Aorta (tissue), 5 donors: ENCODE measurements at places on chromosomes 2 and 18.

GRCh38 chr2:10930721-10931516 lies 19.2 kb downstream of the KCNF1 start:
- no peak for DNase-seq
- H3K4me3 ChIP-seq = no peak overlapping the region
- H3K27ac ChIP-seq = no peak overlapping the region
- no peaks in the 10 kb centered on the region for H3K36me3 ChIP-seq

DNA sequence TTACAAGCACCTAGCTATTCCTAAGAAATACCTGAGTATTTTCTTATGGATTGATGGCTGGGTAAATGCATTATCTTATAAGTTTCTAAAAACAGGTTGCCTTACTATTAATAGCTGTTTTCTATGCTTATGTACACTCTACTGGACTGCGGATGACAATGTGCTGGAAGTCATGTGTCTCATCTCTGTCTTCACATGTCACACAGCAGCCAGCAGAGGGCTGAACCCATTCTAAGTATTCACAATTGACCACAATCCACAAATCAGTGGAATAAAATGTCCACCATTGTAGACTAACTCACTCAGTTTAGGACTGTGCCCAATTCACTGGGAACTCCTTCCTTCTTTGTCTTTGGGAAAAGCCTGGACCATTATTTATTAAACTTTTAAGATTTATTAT lies 371.2 kb downstream of the INSIG2 start:
- H3K4me3 ChIP-seq = no peak overlapping the region
- no peaks in the 10 kb centered on the region for H3K36me3 ChIP-seq
- H3K27ac ChIP-seq = no peak overlapping the region
- H3K4me1 ChIP-seq = no peaks in the 10 kb centered on the region
- no peak for DNase-seq
- H3K27me3 ChIP-seq = no peaks in the 10 kb centered on the region

GRCh38 chr18:73848656-73849055 lies 299.0 kb downstream of the FBXO15 start:
- no peak overlapping the region for H3K4me3 ChIP-seq
- no peak overlapping the region for H3K27ac ChIP-seq
- H3K36me3 ChIP-seq = no peaks in the 10 kb centered on the region

- no peaks in the 10 kb centered on the region for H3K36me3 ChIP-seq
- no peaks in the 10 kb centered on the region for H3K27me3 ChIP-seq
- H3K4me3 ChIP-seq = no peak overlapping the region
- DNase-seq = no peak
Observed at GRCh38 chr2:9844576-9844975, 1.3 kb downstream of the TAF1B start.

- H3K4me3 ChIP-seq = no peak overlapping the region
- no peak for DNase-seq
- H3K27me3 ChIP-seq = no peaks in the 10 kb centered on the region
- no peaks in the 10 kb centered on the region for H3K4me1 ChIP-seq
- H3K36me3 ChIP-seq = no peaks in the 10 kb centered on the region
- no peak overlapping the region for H3K27ac ChIP-seq
Observed at GRCh38 chr2:117977696-117978095, 36.2 kb downstream of the CCDC93 start.

GRCh38 chr2:117170897-117171296 lies 643.6 kb upstream of the DDX18 start:
- no peak overlapping the region for H3K27ac ChIP-seq
- H3K4me3 ChIP-seq = no peak overlapping the region
- DNase-seq = no peak
- no peaks in the 10 kb centered on the region for H3K4me1 ChIP-seq
- no peaks in the 10 kb centered on the region for H3K27me3 ChIP-seq
- H3K36me3 ChIP-seq = no peaks in the 10 kb centered on the region

GRCh38 chr2:20667151-20667530 lies 197 bp downstream of the GDF7 start:
- no peak overlapping the region for H3K27ac ChIP-seq
- no peak for DNase-seq
- H3K4me3 ChIP-seq = peak overlapping the region; percentile 74
- H3K4me1 ChIP-seq = no peaks in the 10 kb centered on the region
- peaks cover 2% of the 10 kb centered on the region for H3K36me3 ChIP-seq

- H3K27me3 ChIP-seq = no peaks in the 10 kb centered on the region
- H3K4me1 ChIP-seq = no peaks in the 10 kb centered on the region
- H3K4me3 ChIP-seq = no peak overlapping the region
- no peak overlapping the region for H3K27ac ChIP-seq
Observed at GRCh38 chr2:142290931-142291330, 160.1 kb upstream of the LRP1B start.

DNA sequence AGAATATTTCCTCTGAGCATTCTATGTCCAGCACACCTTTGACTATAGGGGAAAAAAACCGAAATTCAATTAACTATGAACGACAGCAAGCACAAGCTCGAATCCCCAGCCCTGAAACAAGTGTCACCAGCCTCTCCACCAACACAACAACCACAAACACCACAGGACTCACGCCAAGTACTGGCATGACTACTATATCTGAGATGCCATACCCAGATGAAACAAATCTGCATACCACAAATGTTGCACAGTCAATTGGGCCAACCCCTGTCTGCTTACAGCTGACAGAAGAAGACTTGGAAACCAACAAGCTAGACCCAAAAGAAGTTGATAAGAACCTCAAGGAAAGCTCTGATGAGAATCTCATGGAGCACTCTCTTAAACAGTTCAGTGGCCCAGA lies 79.4 kb upstream of the FAM117B start:
- H3K4me3 ChIP-seq = no peak overlapping the region
- no peaks in the 10 kb centered on the region for H3K27me3 ChIP-seq
- H3K4me1 ChIP-seq = no peaks in the 10 kb centered on the region
- DNase-seq = no peak
- no peak overlapping the region for H3K27ac ChIP-seq

GRCh38 chr2:134952608-134953007 lies 34.0 kb downstream of the CCNT2 start:
- DNase-seq = no peak
- no peaks in the 10 kb centered on the region for H3K27me3 ChIP-seq
- peaks cover 8% of the 10 kb centered on the region for H3K36me3 ChIP-seq
- H3K4me1 ChIP-seq = no peaks in the 10 kb centered on the region

DNA sequence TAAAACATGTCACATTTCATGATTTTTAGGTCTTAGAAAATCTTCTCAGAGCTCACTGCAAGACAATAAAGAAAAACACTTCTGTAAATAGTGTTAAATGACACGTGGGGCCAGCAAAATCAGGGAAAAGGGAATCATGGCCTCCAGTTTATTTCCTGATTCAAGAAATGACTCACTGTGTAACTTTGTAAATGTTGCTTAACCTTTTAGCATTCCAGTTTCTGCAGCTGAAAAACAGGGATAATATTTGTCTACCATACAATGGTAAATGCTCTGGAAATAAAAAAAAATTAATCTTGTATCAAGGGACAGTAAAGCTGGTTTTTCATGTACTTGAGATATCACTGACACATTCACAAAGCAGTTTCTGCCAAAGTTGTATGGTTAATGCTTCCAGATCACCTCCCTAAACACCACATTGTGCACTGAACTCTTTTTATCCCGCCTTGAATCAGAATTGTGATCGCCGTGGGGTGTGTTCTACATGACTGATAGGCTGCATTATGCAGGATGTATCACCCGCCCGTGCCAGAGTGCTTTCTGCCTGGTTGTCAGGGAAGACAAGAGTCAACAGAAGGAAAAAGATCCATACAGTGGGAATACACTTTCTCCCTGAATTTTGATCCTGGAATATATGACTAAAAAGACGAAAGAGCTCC lies 238.8 kb downstream of the IKZF2 start:
- DNase-seq = no peak
- no peaks in the 10 kb centered on the region for H3K4me1 ChIP-seq
- no peak overlapping the region for H3K4me3 ChIP-seq
- H3K27me3 ChIP-seq = no peaks in the 10 kb centered on the region
- no peaks in the 10 kb centered on the region for H3K36me3 ChIP-seq

DNA sequence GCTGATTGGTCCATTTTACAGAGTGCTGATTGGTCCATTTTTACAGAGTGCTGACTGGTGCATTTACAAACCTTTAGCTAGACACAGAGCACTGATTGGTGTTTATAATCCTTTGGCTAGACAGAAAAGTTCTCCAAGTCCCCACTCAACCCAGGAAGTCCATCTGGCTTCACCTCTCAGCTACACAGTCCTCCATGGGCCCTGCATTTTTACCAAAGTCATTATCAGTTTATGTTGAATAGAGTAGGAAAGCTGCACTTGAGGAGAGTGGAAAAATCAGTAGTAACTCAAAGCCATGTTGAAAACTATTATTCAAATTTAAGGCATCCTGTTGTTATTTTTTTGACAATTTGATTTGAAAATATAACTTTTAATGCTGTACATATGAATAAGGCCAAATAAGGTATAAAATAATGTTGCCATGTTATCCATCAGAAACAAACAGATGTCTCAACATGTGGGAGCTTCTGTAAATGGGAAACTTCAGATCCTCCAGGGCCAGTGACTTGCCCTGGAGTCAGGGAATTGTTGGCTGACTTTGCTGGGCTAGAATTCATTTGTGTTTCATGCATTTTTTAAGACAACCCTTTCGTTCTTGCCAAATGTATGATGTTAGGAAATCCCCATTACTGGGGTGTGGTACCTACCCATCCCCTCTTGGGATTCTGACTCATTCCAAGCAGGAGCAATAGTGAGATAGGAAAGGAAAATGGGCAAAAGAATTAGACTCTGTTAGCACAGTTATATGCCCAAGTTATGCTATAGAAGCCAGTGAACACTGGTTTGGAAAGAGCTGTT lies 37.8 kb upstream of the CCDC195 start:
- H3K36me3 ChIP-seq = peaks cover 6% of the 10 kb centered on the region
- DNase-seq = no peak
- no peaks in the 10 kb centered on the region for H3K27me3 ChIP-seq

- H3K27me3 ChIP-seq = no peaks in the 10 kb centered on the region
- no peaks in the 10 kb centered on the region for H3K36me3 ChIP-seq
- no peak overlapping the region for H3K27ac ChIP-seq
- no peaks in the 10 kb centered on the region for H3K4me1 ChIP-seq
Observed at GRCh38 chr2:157320409-157320808, 5.2 kb downstream of the ERMN start.

GRCh38 chr18:52283927-52284326 lies 56.1 kb upstream of the DCC start:
- no peaks in the 10 kb centered on the region for H3K4me1 ChIP-seq
- DNase-seq = no peak
- no peaks in the 10 kb centered on the region for H3K27me3 ChIP-seq
- H3K27ac ChIP-seq = no peak overlapping the region
- H3K4me3 ChIP-seq = no peak overlapping the region

DNA sequence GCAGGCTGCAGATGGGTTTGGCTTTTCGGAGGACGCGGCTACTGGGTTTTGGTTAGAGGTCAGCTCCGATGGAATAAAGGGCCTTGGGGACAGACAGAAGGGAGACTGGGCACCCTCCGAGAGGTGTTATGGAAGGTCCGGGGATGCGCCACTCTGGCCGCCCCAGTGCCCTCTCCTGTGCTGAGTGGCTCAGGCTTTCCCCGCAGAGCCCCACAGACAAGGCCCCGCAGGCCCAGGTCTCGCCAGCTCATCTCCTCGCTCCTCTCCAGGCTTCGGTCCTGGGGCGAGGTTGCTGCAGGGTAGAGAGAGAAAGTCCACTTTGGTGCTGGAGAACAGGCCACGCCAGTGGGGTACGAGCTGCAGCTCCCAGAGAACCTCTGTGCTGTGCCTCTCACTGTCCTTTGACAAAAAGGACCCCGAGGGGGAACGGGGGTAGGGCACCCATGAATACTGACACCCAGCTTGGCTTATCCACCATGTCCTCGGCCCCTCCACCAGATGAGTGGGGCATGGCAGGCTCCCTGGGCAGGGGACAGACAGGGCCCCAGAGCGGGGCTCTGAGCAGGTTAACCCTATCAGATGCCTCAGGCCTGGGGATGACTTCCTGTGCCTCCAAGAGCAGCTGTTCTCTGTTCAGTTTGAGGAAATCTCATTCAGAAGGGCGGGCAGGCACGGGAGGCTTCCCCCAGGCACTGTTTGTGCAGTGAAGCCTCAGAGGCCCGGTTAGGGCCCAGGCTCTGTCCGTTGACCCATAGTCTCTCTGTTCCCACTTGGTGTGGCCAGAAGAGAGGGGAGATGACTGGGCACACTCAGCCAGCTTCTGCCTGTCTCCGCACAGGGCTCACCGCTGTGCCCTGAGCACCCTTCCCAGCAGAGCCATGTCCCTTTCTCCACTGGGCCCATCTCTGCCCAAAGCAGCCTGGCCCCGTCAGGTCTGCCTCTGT lies 15.7 kb upstream of the CNNM3 start:
- no peaks in the 10 kb centered on the region for H3K4me1 ChIP-seq
- H3K27ac ChIP-seq = no peak overlapping the region
- H3K36me3 ChIP-seq = peaks cover 6% of the 10 kb centered on the region
- H3K27me3 ChIP-seq = no peaks in the 10 kb centered on the region

DNA sequence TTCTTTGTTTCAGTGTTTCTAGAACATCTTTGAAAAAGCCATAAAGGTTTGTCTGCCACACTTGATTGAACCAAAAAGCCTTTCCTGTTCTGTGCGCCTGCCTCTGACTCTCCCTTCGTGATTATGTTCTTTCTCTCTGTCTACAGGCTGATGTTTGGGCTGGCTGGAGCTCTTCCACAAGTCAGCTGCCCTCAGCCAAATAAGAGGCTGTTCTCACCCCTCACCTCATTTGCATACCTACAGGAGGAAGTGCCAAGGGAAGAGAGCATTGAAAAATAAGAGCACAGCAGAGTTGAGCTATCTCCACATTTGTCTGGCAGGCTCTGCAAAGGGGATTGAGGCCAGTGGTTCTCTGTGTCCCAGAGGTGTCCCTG lies 15.8 kb downstream of the INPP5D start:
- no peak overlapping the region for H3K27ac ChIP-seq
- H3K4me3 ChIP-seq = no peak overlapping the region
- no peaks in the 10 kb centered on the region for H3K4me1 ChIP-seq
- no peaks in the 10 kb centered on the region for H3K27me3 ChIP-seq
